Progenitor cell of endocrine pancreas (in vitro differentiated cells): ENCODE measurements at places on chromosomes 4 and X. TPM values are rescaled to one million over a fixed set of nuclear protein-coding genes. Genes with fewer than 3 reads are reported as not detected.

Gene SETD7
- 11.9 and 13.8 TPM in 2 replicates for total RNA-seq

DNA sequence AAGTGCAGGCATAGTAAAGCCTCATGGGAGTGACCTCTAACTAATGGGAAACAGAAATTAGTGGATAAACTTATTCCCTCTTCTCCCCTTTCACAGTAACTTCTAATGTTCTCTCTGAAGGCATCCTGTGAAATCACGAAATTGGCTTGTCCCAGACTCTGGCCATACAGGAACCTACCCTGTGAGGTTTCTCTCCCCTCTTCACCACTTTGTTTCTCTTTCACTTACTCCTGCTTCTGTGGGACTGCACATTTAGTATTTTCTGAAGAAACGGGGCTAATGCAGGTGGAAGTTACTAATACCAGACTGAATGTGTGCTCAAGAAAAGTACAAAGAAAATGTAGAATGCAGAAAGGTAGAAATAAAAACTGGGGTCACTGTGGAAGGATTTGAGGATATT, 20.0 kb downstream of the ZNF330 start:
- no peak overlapping the region for H3K27ac ChIP-seq
- no peaks in the 10 kb centered on the region for H3K27me3 ChIP-seq
- no peaks in the 10 kb centered on the region for H3K36me3 ChIP-seq

- H3K4me1 ChIP-seq: peaks cover 15% of the 10 kb centered on the region
- H3K27me3 ChIP-seq: no peaks in the 10 kb centered on the region
- peaks cover 29% of the 10 kb centered on the region for H3K36me3 ChIP-seq
- DNase-seq: no peak
- no peak overlapping the region for H3K27ac ChIP-seq
- no peak overlapping the region for H3K4me3 ChIP-seq
These were observed 132.3 kb downstream of the SOWAHB start for GRCh38 chr4:76765473-76766183.

GRCh38 chr4:24980740-24981139, 50.0 kb downstream of the LGI2 start:
- no peak for DNase-seq
- H3K27ac ChIP-seq: no peak overlapping the region
- peaks cover 29% of the 10 kb centered on the region for H3K27me3 ChIP-seq
- H3K4me1 ChIP-seq: no peaks in the 10 kb centered on the region

Gene DRD5
- total RNA-seq: 0.13 TPM in 1 of 2 replicates, not detected in the other

DNA sequence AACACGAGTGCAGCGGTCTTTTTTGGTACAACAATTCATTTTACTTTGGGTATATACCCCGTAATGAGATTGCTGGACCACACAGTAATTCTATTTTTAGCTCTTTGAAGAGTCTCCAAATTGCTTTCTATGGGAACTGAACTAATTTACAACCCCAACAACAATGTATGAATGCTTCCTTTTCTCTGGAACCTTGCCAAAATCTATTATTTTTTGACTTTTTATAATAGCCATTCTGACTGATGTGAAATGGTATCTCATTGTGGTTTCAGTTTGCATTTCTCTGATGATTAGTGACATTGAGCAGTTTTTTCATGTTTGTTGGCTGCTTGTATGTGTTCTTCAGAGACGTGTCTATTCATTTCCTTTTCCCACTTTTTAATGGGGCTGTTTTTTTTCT, 240.8 kb downstream of the STK32B start:
- peaks cover 6% of the 10 kb centered on the region for H3K27me3 ChIP-seq
- H3K27ac ChIP-seq: no peak overlapping the region
- H3K36me3 ChIP-seq: no peaks in the 10 kb centered on the region
- DNase-seq: no peak

DNA sequence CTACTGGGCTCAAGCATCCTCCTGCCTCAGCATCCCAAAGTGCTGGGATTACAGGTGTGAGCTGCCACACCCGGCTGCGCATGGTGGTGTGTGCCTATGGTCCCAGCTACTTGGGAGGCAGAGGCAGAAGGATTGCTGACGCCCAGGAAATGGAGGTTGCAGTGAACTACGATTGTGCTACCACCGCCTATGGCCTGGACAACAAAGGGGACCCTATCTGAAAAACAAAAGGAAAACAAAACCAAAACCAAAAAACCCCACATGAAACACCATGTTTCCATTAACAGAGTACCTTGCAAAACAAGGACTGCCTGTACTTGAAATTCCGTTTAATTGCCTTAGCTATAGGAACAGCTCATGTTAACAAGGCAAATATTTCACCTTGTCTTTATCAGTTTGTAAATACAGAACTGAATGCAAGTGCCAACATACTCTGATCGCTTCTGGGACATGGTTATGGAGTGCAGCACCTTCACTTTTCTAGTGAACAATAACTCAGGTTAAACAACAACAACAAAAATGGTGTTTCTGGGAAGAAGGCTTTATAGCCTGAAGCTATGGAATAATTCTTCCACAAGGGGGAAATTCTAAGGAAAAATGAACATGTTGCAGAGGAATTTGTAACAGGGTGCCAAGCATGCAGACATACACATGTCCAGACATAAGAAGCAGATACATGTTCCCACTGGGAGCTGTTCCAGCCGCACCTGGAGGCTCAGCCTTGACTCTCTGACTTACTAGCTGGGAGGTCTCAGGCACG, 73.2 kb upstream of the STS start:
- DNase-seq: no peak
- H3K36me3 ChIP-seq: peaks cover 12% of the 10 kb centered on the region
- H3K27me3 ChIP-seq: no peaks in the 10 kb centered on the region
- peak overlapping the region; percentile 54 for H3K27ac ChIP-seq

- H3K36me3 ChIP-seq: peaks cover 17% of the 10 kb centered on the region
- no peaks in the 10 kb centered on the region for H3K4me1 ChIP-seq
- H3K4me3 ChIP-seq: no peak overlapping the region
- no peak for DNase-seq
- no peak overlapping the region for H3K27ac ChIP-seq
These were observed 106.5 kb downstream of the TNIP2 start for GRCh38 chr4:2649604-2650114.

GRCh38 chr4:37830640-37831039, 4.2 kb downstream of the PGM2 start:
- peaks cover 19% of the 10 kb centered on the region for H3K36me3 ChIP-seq
- no peak overlapping the region for H3K4me3 ChIP-seq
- peaks cover 3% of the 10 kb centered on the region for H3K27me3 ChIP-seq
- no peak overlapping the region for H3K27ac ChIP-seq
- peaks cover 11% of the 10 kb centered on the region for H3K4me1 ChIP-seq
- no peak for DNase-seq

Gene DAPP1
- total RNA-seq: 0.12 TPM in 1 of 2 replicates, not detected in the other

DNA sequence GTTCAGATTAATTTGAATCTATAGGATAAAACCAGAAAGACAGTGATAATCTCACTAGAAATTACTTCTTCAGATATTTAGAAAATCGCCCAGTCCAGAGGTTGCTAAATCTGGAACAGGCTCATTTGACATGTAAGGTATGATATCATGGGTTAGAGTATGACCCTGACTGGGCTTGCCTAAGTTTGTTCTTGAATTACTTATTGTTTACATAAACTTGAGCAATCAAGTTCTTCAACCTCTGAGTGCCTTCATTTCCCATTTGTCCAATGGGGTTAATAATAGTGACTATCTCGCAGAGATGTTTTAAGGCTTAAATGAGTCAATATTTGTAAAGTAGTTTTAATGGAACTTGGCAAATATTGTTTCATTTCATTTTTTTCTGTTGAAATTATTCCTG, 1947.6 kb upstream of the IGFBP7 start:
- H3K36me3 ChIP-seq: no peaks in the 10 kb centered on the region
- no peak for DNase-seq
- H3K27ac ChIP-seq: no peak overlapping the region
- H3K27me3 ChIP-seq: peaks cover 10% of the 10 kb centered on the region
- H3K4me3 ChIP-seq: no peak overlapping the region

Gene SLC6A14
- total RNA-seq: 0.24 and 0.51 TPM in 2 replicates

DNA sequence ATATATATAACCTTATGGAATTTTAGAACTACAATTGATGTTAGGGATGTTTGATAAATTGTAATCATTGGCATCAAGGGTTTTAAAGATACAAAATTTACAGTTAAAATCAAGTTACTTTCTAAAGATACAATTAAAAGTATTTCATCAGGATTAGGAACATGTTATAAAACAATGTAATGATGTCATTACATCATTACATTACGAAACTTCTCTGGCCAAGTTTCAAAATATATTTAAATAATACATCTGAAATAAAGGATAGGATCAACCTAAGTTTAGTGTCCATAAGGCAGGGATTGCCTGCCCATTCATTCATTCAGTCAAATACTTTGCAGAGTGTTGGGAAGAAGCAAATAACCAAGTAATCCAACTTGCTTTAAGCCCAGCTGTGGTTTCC, 75.1 kb downstream of the TENM3 start:
- no peaks in the 10 kb centered on the region for H3K4me1 ChIP-seq
- DNase-seq: no peak
- H3K27me3 ChIP-seq: no peaks in the 10 kb centered on the region
- no peak overlapping the region for H3K27ac ChIP-seq

GRCh38 chr4:99763635-99764101, 53.0 kb upstream of the DAPP1 start:
- no peaks in the 10 kb centered on the region for H3K27me3 ChIP-seq
- no peak overlapping the region for H3K27ac ChIP-seq
- no peaks in the 10 kb centered on the region for H3K4me1 ChIP-seq
- no peaks in the 10 kb centered on the region for H3K36me3 ChIP-seq

DNA sequence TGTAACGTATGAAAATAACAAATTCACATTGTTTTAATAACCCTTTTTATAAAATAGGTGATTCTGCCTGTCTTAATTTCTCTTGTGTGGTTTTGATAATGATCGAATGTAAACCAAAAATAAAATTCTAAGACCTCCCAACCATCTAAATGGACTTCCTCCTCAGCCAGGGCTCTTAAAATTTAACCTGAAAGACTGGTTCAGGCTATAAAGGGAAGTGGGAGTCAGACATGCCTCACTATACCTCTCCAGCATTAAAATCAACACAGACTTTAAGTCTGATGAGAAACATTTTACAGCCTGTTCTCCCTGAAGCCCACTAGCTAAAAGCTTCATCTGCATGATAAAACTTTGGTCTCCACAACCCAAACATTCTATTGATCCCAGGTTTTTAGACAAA, 97.6 kb upstream of the STIM2 start:
- H3K36me3 ChIP-seq: peaks cover 15% of the 10 kb centered on the region
- no peak overlapping the region for H3K27ac ChIP-seq
- no peak for DNase-seq
- no peaks in the 10 kb centered on the region for H3K27me3 ChIP-seq
- no peak overlapping the region for H3K4me3 ChIP-seq

Gene SLC26A1
- total RNA-seq: 2.6 and 3.3 TPM in 2 replicates

Gene DGKK
- 1.1 and 1.2 TPM in 2 replicates for total RNA-seq

GRCh38 chrX:48523682-48524081, 2.1 kb downstream of the EBP start:
- peaks cover 7% of the 10 kb centered on the region for H3K36me3 ChIP-seq
- no peaks in the 10 kb centered on the region for H3K27me3 ChIP-seq
- H3K4me3 ChIP-seq: peak overlapping the region; percentile 45
- H3K4me1 ChIP-seq: peaks cover 8% of the 10 kb centered on the region
- no peak for DNase-seq

DNA sequence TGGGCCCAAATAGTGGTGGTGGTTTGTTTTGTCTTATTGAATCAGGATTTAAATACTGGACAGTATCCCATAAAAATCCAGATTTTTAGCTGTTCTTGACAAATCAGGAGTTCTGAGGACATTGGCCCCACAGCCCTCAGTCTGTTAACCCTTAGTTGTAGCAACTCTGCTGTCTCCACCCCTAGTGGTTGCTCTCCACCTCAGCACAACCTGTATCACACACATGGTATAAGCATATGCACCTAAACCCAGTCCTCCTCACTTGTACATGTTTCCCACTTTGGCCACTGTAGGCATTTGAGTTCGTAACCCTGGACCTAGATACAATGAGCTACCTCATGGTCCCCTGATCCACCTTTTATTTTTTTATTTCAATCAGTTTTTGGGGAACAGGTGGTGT, 75.9 kb downstream of the MRPL1 start:
- DNase-seq: no peak
- no peaks in the 10 kb centered on the region for H3K4me1 ChIP-seq
- no peak overlapping the region for H3K27ac ChIP-seq
- H3K36me3 ChIP-seq: peaks cover 39% of the 10 kb centered on the region
- no peaks in the 10 kb centered on the region for H3K27me3 ChIP-seq

DNA sequence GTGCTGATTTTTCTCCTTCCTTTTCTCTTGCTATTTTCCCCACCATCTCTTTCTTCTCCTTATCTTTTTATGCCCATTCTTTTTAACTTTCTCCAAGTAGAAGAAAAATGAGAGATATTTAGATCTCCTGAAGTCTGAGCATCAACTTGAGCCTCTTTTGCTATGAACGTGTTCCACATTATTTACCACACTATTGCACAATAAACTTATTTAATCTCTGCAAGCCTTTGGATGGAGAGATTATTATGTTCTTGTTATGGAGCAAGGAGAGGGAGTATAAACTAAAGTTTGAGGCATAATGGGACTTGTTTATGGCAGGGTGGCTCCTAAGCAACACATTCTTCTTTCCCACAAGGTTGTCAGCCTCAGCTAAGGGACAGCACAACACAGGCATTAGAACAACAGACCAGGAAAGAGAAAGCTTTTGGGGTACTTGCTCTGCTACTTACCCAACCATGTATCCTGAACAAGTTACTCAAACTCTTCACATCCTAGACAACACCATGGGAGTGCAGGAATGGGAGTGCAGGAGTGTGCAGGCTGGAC, 365.5 kb upstream of the BOD1L1 start:
- DNase-seq: no peak
- H3K36me3 ChIP-seq: no peaks in the 10 kb centered on the region
- no peak overlapping the region for H3K4me3 ChIP-seq
- peak overlapping the region; percentile 17 for H3K27ac ChIP-seq
- H3K27me3 ChIP-seq: peaks cover 5% of the 10 kb centered on the region
- H3K4me1 ChIP-seq: peaks cover 17% of the 10 kb centered on the region

Gene SH3TC1
- total RNA-seq: 11.2 and 12.5 TPM in 2 replicates

DNA sequence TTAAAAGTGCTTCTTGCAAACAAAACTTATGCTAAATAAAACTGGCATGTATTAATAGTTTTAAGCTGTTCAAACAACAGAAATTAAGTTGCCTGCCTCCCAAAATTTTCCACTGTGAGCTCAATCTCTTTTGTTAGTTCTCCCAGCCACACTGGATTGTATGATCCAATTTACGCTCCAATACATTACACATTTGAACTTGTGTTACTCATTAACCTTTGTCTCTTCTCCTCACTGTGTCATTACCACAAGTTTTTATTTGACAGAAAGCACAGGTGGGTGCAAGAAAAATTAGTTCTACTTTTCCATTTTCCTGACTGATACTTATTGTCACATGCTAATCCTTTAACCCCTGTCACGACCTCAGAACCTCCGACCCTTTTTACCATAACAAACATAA, 55.5 kb downstream of the SHISA3 start:
- H3K4me1 ChIP-seq: peaks cover 17% of the 10 kb centered on the region
- H3K36me3 ChIP-seq: peaks cover 3% of the 10 kb centered on the region
- peak overlapping the region; percentile 8 for H3K27ac ChIP-seq
- DNase-seq: no peak
- no peak overlapping the region for H3K4me3 ChIP-seq

Gene KCTD8
- 1.3 and 1.7 TPM in 2 replicates for total RNA-seq

Gene NR3C2
- total RNA-seq: 2.7 and 3.4 TPM in 2 replicates

DNA sequence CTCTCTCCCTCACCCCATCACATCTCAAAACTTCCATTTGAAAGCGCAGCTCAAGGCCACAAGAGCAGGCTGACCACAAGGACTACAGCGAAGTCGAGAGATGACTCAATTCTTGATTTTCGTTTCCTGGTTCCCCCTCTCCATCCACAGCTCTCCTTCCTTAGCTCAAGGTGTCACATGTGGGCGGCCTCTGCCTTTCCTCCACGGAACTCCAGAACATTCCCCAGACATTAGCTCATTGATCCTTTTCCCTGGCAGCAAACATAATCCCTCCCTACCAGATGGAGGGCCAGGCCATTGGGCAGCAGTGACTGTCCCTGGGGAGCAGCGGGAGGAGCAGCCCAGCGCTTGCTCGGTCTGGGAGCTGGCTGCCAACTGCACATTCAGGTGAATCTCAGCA, 56.3 kb downstream of the CCDC149 start:
- no peak for DNase-seq
- H3K4me3 ChIP-seq: no peak overlapping the region
- no peaks in the 10 kb centered on the region for H3K27me3 ChIP-seq
- H3K27ac ChIP-seq: no peak overlapping the region
- peaks cover 6% of the 10 kb centered on the region for H3K4me1 ChIP-seq
